ENCODE measurements at places on chromosomes 16 and 17.

DNA sequence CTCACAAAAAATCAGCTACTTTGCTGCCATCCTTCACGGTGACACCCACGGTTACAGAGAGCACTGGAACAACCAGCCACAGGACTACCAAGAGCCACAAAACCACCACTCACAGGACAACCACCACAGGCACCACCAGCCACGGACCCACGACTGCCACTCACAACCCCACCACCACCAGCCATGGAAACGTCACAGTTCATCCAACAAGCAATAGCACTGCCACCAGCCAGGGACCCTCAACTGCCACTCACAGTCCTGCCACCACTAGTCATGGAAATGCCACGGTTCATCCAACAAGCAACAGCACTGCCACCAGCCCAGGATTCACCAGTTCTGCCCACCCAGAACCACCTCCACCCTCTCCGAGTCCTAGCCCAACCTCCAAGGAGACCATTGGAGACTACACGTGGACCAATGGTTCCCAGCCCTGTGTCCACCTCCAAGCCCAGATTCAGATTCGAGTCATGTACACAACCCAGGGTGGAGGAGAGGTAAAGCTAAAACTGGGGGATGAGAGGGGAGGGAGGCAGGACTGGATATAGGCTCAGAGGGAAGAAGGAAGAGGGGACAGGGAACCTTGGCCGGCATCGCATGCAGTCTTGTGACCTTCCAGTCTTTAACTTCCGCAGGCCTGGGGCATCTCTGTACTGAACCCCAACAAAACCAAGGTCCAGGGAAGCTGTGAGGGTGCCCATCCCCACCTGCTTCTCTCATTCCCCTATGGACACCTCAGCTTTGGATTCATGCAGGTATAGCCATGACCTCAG lies 581 bp downstream of the CD68 start:
- DNase-seq, result no peak

DNA sequence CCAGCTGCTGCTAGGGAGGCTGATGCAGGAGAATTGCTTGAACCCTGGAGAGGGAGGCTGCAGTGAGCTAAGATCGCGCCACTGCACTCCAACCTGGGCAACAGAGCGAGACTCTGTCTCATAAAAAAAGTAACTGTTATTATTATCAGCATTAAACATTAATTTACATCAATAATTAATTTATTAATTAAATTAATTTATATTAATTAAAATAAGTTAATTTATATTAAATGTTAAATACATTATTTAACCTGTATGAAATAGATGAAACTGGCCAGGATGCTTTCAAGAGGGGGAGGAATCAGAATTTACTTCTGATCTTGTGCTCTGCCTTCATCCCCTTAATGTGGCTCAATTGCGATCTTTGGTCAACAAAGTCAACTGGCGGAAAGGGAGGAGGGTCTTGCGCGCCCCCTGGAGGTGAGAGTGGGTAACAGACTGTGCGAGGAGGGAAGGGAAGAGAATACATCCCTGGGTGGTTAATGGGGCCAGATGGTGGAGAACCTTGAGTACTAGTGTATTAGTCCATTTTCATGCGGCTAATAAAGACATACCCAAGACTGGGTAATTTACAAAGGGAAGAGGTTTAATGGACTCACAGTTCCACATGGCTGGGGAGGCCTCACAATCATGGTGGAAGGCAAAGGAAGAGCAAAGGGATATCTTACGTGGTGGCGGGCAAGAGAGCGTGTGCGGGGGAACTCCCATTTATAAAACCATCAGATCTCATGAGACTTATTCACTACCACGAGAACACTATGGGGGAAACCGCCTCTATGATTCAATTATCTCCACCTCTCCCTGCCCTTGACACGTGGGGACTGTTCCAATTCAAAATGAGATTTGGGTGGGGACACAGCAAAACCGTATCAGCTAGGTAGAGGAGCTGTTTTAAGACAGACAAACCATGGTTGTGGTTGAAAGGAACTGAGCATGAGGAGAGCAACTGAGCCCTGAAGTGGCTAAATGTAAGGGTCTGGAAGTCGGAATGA lies 15.7 kb upstream of the CPPED1 start:
- DNase-seq, result peak; percentile 58

- no peak for DNase-seq
Measured at GRCh38 chr16:75789237-75789636, 62.9 kb upstream of the CPHXL start.

- no peak for DNase-seq
Measured at GRCh38 chr16:13902677-13903076, 17.3 kb upstream of the ERCC4 start.

GRCh38 chr17:17606416-17607000 lies 15.0 kb upstream of the PEMT start:
- DNase-seq, result no peak

DNA sequence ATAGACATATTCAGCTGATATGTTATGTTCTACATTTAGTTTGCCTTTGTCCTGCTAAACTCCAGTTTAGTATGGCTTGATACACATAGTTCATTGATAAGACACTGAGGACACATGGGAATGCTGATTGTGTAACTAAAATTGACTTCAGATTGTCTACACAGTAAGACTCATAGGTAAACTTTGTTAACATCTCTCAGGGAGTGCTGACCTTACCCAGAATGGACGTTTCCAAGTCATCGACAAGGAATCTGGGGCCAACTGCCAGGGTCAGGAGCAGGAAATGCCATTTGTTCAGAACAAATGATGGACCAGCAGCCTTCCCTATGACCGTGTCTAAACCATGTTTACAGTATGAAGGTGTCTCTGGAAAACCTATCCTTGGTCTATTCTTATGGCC lies 58.7 kb downstream of the DYNLRB2 start:
- no peak for DNase-seq
